Fibroblast of the aortic adventitia (primary cell): ENCODE measurements at places on chromosomes 7 and 10. TPM values are rescaled to one million over a fixed set of nuclear protein-coding genes. Genes with fewer than 3 reads are reported as not detected.

PNLIPRP3 gene
- not detected in 2 replicates for total RNA-seq

GSTO1 gene
- 175 and 260 TPM in 2 replicates for total RNA-seq

INMT gene
- total RNA-seq, result 2.5 and 219 TPM in 2 replicates

GPR26 gene
- under 0.01 TPM in 1 of 2 replicates, not detected in the other for total RNA-seq

CCDC172 gene
- total RNA-seq, result not detected in 2 replicates

HOGA1 gene
- 0.08 and 0.72 TPM in 2 replicates for total RNA-seq

PLCE1 gene
- total RNA-seq, result 4.2 and 8.9 TPM in 2 replicates

ATOH7 gene
- total RNA-seq, result not detected in 2 replicates

CTNNA3 gene
- not detected in 2 replicates for total RNA-seq

GLI3 gene
- 7.0 and 7.2 TPM in 2 replicates for total RNA-seq

TMEM236 gene
- 0.09 and 0.16 TPM in 2 replicates for total RNA-seq

LIPN gene
- not detected in 2 replicates for total RNA-seq

GRCh38 chr10:60446851-60447250, 57.2 kb upstream of the ANK3 start:
- no peak for DNase-seq

- no peak for DNase-seq
Measured at GRCh38 chr10:65762311-65762710, 1163.5 kb upstream of the LRRTM3 start.

- peak; percentile 89 for DNase-seq
Measured at GRCh38 chr10:17062493-17062892, 67.1 kb downstream of the CUBN start.

DNA sequence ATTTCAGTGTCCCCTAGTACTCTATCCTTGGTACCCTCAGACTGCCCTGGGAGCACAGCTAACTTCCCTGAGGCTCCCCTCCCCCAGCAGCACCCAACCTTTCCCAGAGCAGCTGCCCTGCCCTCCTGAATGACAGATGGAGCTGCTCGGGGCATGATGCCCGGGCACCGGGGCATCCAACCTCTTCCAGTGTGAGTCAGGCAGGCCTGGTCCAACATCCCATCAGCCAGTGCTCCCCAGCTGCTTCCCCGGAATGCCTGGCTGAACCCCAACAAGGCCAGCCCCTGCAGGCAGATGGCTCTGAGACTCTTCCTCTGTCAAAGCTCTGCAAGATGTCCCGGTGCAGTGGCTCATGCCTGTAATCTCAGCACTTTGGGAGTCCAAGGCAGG, 11.9 kb upstream of the TSPAN15 start:
- DNase-seq, result no peak

- DNase-seq, result no peak
Measured at GRCh38 chr10:72772031-72772430, 80.1 kb downstream of the MCU start.

GRCh38 chr10:117993166-117993565, 53.6 kb downstream of the RAB11FIP2 start:
- no peak for DNase-seq

DNA sequence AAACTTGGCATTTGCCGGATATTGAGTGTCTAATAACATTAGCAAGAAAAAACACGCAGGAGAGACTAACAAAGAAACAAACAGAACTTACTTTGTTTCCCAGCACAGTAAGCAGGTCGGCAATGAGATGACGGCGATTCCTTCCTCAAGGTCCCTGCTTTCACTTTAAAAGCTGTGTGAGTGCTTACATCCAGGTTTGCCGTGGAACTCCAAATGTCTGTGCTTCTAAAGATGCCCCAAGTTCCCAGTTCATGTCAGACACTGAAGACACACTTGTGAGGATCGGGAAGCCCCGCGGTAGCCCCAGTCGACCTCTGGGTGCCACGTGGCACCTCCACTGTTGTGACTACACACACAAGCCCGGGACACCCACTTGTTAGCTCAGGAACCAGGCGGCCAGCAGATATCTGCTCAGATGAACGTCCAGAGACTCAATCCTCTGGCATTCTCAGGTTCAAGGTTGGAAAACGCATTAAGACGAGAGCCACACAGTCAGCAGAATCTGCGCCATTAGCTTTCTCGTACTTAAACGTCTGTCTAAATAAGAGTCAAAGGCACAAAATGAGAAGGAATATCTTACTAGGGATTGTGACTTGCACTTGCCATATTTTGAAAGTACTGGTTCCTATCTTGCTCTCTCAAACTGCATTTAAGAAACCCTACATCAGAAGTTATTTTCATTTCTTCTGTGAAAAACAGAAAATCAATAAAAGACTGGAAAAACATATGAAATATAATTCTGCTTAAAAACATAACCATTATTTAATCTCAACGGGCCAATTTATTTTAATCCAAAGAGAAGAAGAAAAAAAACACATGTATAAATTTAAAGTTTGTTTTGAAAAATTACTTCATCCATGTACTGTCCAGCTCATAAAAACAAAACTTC, 207.6 kb upstream of the KLF14 start:
- DNase-seq, result peak; percentile 56

DNA sequence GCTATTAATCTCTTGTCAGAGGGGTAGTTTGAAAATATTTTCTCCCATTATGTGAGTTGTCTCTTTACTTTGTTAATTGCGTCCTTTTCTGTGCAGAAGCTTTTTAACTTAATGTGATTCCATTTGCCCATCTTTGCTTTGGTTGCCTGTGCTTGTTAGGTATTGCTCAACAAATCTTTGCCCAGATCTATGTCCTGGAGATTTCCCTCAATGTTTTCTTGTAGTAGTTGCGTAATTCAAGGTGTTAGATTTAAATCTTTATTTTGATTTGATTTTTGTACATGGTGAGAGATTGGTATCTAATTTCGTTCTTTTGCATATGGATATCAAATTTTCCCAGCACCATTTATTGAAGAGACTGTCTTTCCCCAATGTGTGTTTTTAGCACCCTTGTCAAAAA, 567.2 kb downstream of the DNAJB9 start:
- no peak for DNase-seq

DNA sequence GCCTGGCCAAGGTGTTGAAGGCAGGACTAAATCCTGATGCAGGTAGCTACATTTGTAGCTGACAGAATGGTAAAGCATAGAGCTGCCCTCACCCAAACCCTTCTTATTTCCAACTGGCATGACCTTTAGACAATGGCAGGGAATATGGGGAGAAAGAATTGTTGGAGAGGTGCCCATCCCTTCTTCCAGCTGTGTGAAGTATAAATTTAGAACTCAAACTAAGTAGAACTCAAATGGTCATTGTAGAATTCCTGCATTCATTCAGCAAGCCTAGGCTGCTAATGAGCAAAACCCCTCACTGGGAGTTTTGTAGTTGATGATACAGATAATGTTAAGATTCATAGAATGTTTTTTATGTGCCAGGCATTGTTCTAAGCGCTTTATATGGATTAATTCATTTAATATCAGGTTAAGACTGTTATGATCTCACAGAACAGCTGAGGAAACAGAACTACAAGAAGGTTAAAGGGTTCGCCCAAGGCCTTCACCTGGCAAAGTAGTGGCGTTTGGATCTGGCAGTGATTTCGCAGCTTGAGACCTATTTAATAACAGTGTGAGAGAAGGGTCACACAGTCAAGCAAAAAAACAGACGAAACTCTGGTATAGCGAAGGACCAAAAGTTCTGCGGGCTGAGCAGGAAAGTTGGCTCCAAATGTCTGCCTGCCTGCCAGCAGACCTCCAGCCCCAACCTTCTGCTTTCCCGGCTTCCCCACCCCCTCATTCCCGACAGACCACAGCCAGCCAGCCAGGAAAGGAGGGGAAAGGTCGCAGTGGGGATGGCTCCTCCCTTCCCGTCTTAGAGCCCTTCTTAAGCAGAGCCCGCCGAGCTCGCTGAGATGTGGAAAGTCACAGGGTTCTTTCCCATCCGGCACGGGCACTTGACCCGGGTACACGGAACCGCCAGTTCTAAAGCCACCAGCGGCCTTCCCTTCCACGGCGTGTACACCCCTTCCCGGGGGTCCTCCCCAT, 1.6 kb upstream of the HILPDA start:
- peak; percentile 93 for DNase-seq

- DNase-seq, result peak; percentile 61
Measured at GRCh38 chr10:60139798-60140566, 233.6 kb upstream of the CCDC6 start.

GRCh38 chr10:50528206-50528605, 95.5 kb downstream of the SGMS1 start:
- DNase-seq, result no peak

- no peak for DNase-seq
Measured at GRCh38 chr10:23190872-23191763, 994 bp upstream of the PTF1A start.

DNA sequence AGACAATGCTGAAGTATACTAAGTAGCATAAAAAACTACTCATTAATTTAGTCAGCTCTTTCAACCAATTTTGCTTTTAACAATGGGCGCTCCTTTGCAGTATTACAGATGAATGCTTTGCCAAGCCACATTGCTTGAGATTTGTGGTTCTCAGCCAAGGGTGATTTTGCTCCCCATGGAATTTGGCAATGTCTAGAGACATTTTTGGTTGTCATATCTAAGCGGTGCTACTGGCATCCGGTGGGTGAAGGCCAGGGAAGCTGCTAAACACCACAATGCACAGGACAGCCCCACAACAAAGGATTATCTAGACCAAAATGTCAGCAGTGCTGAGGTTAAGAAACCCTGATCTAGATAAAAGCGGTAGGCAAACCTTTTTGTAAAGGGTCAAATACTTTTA, 112.0 kb downstream of the UBE2H start:
- DNase-seq, result peak; percentile 91

DNA sequence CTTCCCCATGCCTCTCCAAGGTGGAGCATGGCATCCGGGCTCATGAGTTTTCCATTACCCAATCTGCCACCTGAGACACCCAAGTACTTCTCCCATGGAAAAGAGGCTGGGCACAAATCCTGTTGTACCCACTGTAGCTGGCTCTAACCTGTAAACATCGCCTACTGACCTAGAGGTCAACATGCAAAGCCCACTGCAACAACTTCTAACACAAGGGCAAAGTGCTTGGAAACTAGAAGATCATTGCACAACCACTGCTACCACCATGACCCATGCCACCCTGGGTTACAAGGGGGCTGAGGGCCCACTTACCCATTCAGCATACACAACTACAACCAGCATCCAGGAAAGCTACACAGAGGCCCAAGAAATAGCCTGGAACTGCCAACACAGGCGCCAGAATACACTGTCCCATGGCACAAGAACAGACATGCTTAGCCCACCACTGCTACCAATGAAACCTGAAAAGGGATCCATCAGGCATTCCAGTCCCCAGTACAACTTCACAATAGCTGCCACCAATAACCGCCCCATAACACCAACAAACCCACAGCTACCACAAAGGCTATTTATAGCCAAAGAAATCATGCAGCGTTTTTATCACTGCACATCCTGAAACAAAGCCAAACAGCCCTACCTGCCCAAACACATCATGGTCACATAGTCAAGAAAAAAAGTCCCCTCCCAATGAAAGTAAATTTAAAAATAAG, 63.4 kb downstream of the RNF32 start:
- DNase-seq, result no peak

GRCh38 chr7:86644282-86645224, 844 bp downstream of the GRM3 start:
- DNase-seq, result no peak

DNA sequence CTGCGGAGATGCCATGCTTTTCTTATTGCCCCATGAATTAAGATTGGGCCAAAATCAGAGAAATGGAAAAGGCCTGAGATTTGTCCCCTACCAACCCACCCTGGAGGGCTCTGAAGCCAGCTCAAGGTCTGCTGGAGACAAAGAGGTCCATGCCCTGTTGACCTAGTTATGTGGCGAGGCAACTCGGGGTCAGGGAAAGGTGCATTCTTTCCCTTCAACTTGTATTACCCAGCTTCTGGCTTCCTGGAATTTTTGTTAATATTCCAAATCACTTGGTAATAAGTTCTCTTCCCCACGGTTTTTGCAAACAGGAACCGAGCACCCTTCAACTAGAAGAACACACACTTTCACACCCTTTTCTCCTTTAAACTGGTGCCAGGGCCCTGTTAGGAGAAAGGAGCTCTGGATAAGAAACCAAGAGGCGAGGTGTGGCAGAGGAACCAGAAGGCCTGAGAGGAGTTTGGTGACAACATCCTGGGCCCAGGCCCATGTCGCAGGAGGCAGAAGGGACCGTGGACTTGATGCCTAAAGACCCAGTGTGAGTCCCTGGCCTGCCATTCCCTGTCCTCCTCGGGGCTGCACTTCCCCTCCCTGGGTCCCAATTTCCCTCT, 12.5 kb upstream of the SFRP5 start:
- DNase-seq, result no peak

DNA sequence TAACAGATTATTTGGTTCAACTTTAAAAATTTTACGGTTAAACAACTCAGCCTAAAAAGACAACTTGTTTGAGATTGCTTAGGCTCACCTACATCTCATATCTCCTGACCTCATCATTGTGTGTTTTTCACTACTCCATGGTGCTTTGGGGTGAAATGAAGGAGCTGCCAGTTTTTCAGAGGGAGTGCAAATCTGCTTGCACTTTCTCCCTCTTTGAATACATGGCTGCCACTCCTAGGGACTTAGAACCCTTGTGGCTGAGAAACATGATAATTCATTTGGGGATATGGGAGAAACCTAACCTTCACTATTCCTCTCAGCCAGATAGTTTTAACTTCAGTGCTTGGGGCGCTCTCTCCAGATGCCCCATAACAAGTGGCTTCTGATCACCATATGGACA, 2.7 kb downstream of the CCSER2 start:
- DNase-seq, result no peak
